ENCODE measurements at places on chromosomes 12 and 14.

GRCh38 chr14:99575043-99576023 is 28.7 kb downstream of the CCDC85C start:
- no peak for DNase-seq

- DNase-seq, result no peak
Observed at GRCh38 chr12:39145175-39145999, 240.0 kb upstream of the CPNE8 start.

GRCh38 chr12:31832740-31833729 is 104.2 kb upstream of the AMN1 start:
- peak; percentile 1 for DNase-seq

DNA sequence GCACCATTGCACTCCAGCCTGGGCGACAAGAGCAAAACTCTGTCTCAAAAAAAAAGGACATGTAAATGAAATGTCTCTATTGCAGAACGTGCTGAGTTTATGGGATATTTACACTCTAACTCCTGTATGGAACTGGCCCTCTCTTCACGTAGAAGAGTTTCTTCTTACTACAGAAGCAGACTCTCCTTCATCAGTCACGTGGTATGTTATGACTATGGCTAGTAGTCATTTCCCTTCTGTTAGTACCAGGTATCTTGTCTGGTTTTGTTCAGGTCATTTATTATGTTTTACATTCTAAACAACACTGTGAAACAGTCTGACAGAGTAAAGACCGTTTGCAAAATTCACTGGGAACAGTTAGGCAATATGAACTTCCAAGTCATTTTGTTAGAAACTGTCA is 20.3 kb downstream of the KNTC1 start:
- DNase-seq, result no peak

All from activated gamma-delta T cell treated with anti-CD3 and anti-CD28 coated beads, Interleukin-2, amount 50 U/mL, for 16 hours (primary cell).